RWPE2 (cell line): ENCODE measurements at places on chromosomes 4 and X.

DNA sequence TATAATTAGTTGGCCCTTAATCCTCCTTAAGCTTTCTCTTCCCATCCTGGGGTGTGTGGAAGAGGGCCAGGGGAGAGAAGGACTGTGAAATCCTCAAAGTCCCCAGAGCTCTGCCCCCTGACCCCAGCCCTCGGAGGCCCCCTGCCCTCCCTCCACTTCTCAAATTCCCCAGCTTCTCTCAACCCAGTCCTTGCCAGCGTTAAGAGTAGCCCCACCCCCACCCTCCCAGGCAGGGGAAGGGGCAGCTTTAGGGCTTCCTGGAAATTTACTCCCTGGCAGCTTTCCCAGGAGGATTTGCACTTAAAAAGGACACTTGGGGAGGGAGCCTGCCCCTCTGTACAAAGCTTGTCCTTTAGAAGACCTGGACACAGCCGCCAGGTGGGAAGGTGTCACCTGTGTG, 11.8 kb upstream of the CD40LG start:
- no peak for DNase-seq

- no peak for DNase-seq
These were observed 125.4 kb downstream of the ZNF330 start for GRCh38 chr4:141346144-141346543.

- DNase-seq, result no peak
These were observed 707 bp upstream of the UNC5C start for GRCh38 chr4:95549246-95550114.

DNA sequence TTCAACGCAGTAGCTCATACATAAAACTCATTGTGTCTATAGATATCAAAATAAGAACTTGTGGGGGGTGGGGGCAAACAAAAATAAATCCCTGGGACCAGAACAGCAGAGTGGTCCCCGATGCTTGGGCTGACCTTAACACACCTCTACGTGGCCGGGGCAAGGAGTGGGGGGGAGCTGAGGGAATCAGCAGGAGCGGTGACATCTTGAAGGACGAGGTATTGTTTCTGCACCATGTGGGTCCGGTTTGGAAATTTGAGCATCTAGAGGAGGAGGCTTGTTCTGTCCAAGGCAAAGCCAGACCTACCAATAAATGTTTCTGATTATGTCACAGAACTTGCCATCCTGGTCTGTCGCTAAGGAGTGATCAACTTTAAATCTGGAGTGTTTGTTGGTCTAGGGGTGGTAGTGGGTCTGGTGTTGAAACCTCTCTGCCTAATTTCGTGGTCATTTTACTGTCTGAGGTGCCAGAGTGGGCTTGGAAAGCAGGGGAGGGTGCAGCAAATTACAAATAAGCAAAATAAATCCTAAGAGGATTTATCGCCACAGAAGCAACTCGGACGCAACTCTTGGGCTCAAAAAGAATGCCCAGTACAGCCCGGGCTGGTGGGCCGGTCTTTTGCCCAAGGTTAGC, 774 bp upstream of the RAPGEF2 start:
- DNase-seq, result no peak

DNA sequence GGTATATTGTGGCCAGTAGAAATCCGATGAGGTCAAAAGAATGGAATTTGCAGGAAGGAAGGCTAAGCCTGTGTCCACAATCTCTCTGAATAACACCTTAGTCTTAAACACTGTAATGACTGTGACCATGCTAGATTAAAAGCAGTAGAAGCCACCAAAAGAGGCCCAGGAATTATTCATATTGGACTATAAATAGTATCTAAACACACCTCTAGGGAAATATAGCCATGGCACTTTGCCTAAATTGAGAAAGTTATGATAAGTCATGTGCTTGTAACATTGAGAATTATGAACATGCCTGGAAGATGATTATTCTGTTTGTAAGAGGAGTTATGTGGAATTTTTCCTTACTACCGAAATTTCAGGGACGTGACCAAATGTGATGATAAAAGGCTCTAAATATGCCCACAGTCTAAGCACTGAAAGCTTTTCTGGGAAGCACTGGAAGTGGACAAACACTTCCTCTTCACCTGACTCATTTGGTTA, 298.5 kb downstream of the KCTD8 start:
- no peak for DNase-seq

DNA sequence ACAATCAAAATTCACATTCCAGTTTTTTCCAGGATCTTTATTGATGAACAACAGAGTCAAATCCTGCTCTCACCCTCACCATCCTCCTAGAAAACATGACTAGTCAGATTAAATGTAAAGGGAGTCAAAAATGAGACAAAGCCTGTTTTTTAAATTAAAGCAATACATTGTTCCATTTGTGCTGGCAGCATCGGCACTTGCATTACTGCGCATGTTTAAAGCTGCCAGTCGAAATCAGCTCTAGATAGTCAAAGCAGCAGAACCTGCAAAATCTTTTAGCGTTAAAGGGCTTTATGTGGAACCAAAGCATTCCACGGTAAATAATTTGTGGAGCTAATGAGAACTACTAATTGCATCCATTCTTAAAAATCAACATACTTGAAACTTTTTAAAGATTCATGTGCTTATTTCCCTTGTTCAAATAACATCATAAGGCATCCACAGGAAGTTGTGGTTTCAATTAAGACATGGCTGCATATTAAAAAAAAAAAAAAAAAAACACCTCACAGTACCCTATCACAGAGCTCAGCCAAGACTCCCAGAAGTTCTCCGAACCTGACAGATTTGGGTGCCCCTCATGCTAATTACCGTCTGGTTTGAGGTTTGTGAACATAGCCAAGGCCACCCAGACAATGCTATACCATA, 82.2 kb downstream of the SH3KBP1 start:
- DNase-seq, result no peak

GRCh38 chrX:16659321-16659720, 9.4 kb downstream of the S100G start:
- DNase-seq, result no peak

DNA sequence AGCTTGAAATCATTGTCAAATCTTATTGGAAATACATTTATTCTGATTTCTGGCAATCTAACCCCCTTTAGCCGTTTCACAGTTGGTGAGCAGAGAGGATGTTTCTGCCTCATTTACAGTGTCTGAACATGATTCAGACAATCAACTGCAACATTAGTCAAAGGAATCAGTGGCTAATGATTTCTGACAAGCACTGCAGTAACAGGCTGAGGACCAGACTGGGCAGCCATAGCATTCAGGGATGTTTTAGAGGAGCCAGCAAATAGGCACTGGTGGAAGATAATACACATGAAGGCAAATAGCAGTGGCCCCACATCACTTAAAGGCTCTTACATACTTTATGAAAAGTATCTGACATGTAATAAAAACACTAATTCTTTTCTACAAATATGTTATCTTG, 102.8 kb downstream of the TTC29 start:
- DNase-seq, result no peak
